Cardiac muscle cell (in vitro differentiated cells and primary cell): ENCODE measurements at places on chromosomes 4 and X. TPM values are rescaled to one million over a fixed set of nuclear protein-coding genes. Genes with fewer than 3 reads are reported as not detected.

Gene DCHS2
- total RNA-seq: 0.09 and 0.11 TPM in 2 replicates

Gene KLHL15
- 9.9 and 15.8 TPM in 2 replicates for total RNA-seq

Gene GAGE13
- not detected in 2 replicates for total RNA-seq

Gene NEIL3
- total RNA-seq: 1.9 and 7.4 TPM in 2 replicates

Gene MYL5
- 27.3 and 40.5 TPM in 2 replicates for total RNA-seq

Gene SLITRK4
- 0.99 and 5.7 TPM in 2 replicates for total RNA-seq

Gene USP38
- 18.8 and 21.0 TPM in 2 replicates for total RNA-seq

Gene KDR
- 67.8 and 102 TPM in 2 replicates for total RNA-seq

Gene ARL9
- total RNA-seq: 0.04 and 0.06 TPM in 2 replicates

Gene ART3
- 2.0 and 3.2 TPM in 2 replicates for total RNA-seq

Gene EDA2R
- 3.0 and 4.2 TPM in 2 replicates for total RNA-seq

Gene VCX
- total RNA-seq: 0.39 TPM in 1 of 2 replicates, not detected in the other

Gene L1CAM
- total RNA-seq: 0.86 and 1.1 TPM in 2 replicates

Gene EVC2
- 3.1 and 3.3 TPM in 2 replicates for total RNA-seq

Gene CLDN2
- 0.09 and 0.18 TPM in 2 replicates for total RNA-seq

Gene RNF113A
- total RNA-seq: 35.7 and 42.9 TPM in 2 replicates

Gene TRIM60
- 0.07 TPM in 1 of 2 replicates, not detected in the other for total RNA-seq

Gene IL9R
- 0.07 TPM in 1 of 2 replicates, not detected in the other for total RNA-seq

Gene QRFPR
- 1.1 and 2.6 TPM in 2 replicates for total RNA-seq

Gene DDX53
- total RNA-seq: not detected in 2 replicates

Gene CENPVL3
- 4.9 and 6.3 TPM in 2 replicates for total RNA-seq

Gene STBD1
- total RNA-seq: 14.6 and 21.8 TPM in 2 replicates

Gene BTK
- total RNA-seq: 0.06 TPM in 1 of 2 replicates, not detected in the other

Gene SLC2A9
- total RNA-seq: 0.42 and 0.95 TPM in 2 replicates

Gene CLNK
- not detected in 2 replicates for total RNA-seq

Gene ARHGEF6
- 2.7 and 2.9 TPM in 2 replicates for total RNA-seq

Gene VCX2
- total RNA-seq: not detected in 2 replicates

Gene SYTL4
- total RNA-seq: 17.5 and 37.5 TPM in 2 replicates

Gene POU3F4
- 0.03 TPM in 1 of 2 replicates, not detected in the other for total RNA-seq

Gene FGF5
- total RNA-seq: 0.21 and 0.28 TPM in 2 replicates

Gene ADRA2C
- total RNA-seq: 8.5 and 11.4 TPM in 2 replicates

Gene GLRA3
- total RNA-seq: not detected in 2 replicates

Gene CSAG3
- not detected in 2 replicates for total RNA-seq

Gene TEC
- 3.2 and 4.1 TPM in 2 replicates for total RNA-seq

Gene MSANTD1
- total RNA-seq: 1.4 and 2.7 TPM in 2 replicates

Gene NSG1
- 4.0 and 15.5 TPM in 2 replicates for total RNA-seq

Gene C1QTNF7
- not detected in 2 replicates for total RNA-seq

Gene SLC6A8
- 23.7 and 29.0 TPM in 2 replicates for total RNA-seq

Gene IRS4
- total RNA-seq: 0.35 TPM in 1 of 2 replicates, not detected in the other

Gene CLDN22
- total RNA-seq: not detected in 2 replicates

Gene NMU
- 1.3 and 1.7 TPM in 2 replicates for total RNA-seq

Gene SPARCL1
- total RNA-seq: 0.11 TPM in 1 of 2 replicates, not detected in the other

Gene LPAR4
- 0.77 and 0.85 TPM in 2 replicates for total RNA-seq

Gene STIM2
- 25.9 and 33.9 TPM in 2 replicates for total RNA-seq

Gene TMEM255A
- total RNA-seq: 2.3 and 3.1 TPM in 2 replicates

Gene PFKFB1
- 0.33 and 0.99 TPM in 2 replicates for total RNA-seq

Gene PASD1
- total RNA-seq: 0.18 and 0.30 TPM in 2 replicates

Gene TCEAL2
- 1.2 and 2.4 TPM in 2 replicates for total RNA-seq

Gene PROM1
- 2.3 and 4.9 TPM in 2 replicates for total RNA-seq

Gene FAM9B
- total RNA-seq: not detected in 2 replicates

Gene PNMA6F
- not detected in 2 replicates for total RNA-seq

Gene ZNF157
- 0.12 and 0.49 TPM in 2 replicates for total RNA-seq
